ENCODE measurements at places on chromosomes 3 and 15.

- peak; percentile 80 for DNase-seq
Measured at GRCh38 chr3:125280668-125281361, 68.3 kb upstream of the SLC12A8 start.

- no peak for DNase-seq
Measured at GRCh38 chr15:78212546-78213424, 21.6 kb downstream of the ACSBG1 start.

GRCh38 chr3:134985864-134986715 is 191.0 kb downstream of the EPHB1 start:
- DNase-seq = no peak

DNA sequence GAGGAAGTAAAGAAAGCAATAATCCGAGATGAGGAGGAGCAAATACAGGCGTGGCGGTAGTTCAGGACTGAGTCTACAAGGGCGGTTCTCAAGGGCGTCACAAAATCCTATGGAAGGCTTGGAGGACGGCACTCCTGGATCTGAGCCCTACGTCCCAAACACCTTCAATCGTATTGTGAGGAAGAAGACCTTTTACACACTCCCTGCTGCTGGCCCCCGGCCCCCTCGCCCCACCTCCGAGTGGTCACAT is 747 bp downstream of the PLD1 start:
- no peak for DNase-seq

DNA sequence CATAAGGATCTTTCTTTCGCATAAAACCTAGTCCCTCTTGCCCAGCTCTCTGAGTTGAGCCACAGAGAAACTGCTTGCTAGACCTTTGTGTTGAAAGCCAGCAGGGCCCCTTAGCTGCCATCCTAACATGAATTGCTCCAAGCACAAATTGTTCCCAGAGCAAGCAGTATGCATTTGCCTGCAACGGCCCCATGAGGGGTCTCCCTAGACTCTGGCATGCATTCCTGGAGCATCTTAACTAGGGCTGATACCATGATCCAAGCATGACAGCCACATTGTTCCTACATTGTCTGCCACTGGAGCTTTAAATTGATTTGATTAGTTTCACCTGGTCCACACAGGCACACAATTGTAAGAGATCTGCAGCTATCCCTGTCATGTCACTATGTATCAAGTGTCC is 428.1 kb downstream of the TAFA4 start:
- no peak for DNase-seq

- DNase-seq = no peak
Measured at GRCh38 chr3:42118762-42119361, 27.7 kb downstream of the TRAK1 start.

- no peak for DNase-seq
Measured at GRCh38 chr3:181279239-181279565, 289.7 kb upstream of the DNAJC19 start.

- peak; percentile 25 for DNase-seq
Measured at GRCh38 chr15:74956648-74957475, at the start of gene RPP25. TSS of gene RPP25 (minus strand) at chr15:74956772. CDS start at chr15:74956583, 189 bp downstream.

- DNase-seq = no peak
Measured at GRCh38 chr15:74251131-74251811, 15.1 kb downstream of the CCDC33 start.

- no peak for DNase-seq
Measured at GRCh38 chr3:138845771-138846173, 11.0 kb upstream of the PIK3CB start.

- DNase-seq = no peak
Measured at GRCh38 chr15:41530363-41530956, 13.6 kb downstream of the RPAP1 start.

DNA sequence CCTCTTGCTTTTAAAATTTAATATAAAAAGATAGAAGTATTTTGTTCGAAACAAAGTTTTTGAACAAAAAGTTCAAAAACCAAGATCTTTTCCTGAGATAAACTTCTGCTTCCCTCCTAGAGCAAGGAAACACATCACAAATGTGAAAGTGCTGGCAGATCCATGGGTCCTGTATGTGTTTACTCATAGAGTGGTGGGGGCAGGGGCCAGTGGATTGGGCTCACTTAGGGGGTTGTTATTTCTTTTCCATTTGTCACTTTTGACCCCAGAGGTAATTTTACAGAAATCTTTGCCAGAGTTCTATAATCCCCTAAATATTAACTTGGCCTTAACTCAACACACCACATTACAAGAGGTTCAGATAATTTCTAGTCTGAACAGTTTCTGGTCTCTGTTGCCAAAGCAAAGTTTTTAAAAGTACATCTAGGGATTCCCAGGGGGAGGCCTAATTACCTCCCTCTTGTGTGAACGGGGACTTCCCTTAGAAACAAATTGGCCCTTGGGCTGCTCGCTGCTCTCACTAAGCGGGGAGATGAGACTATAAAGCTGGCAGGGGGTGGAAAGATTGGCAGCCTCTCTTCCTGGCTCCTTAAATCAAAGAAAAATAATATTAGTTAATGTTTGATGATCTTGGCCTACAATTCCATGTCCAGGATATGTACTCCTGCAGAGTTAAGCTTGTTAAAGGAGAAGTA is 66.8 kb upstream of the PTX3 start:
- DNase-seq = no peak

GRCh38 chr3:197103766-197104165 is 74.1 kb upstream of the MELTF start:
- no peak for DNase-seq

DNA sequence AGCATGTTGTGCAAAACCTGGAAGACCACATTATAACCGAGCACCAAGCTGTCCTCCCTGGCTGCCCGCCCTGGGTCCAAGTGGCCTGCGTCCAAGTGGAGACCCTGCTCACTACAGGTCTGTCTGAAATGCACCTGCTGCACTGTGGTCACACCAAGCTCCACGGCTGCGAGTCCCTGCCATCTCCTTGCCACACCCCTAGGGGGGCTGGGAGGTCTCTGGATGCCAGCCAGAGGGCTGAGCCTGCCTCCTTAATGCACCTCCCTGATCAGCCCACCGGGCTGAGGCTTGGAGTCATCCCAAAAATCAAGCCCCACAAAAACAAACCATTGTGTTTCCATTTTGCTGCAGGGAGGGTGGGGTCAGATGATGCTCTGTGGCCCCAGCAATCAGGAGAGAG is 187.1 kb downstream of the MEGF11 start:
- peak; percentile 67 for DNase-seq

DNA sequence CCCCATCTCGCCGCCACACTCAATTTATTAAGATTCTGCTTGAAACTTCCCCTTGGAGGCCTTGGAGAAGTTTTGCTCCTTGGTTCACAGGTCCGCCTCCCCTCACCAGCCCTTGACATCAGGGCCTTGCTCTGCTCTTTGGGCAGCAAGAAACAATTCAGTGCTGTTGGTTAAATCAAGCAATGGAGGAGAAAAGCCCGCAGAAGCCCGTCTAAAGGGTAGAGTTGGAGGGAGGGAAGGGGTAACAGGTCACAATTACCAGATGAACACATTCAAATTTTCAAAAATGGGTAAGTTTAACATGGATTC is 429 bp downstream of the PARP9 start:
- no peak for DNase-seq

- no peak for DNase-seq
Measured at GRCh38 chr15:44591326-44591725, 54.4 kb downstream of the EIF3J start.

DNA sequence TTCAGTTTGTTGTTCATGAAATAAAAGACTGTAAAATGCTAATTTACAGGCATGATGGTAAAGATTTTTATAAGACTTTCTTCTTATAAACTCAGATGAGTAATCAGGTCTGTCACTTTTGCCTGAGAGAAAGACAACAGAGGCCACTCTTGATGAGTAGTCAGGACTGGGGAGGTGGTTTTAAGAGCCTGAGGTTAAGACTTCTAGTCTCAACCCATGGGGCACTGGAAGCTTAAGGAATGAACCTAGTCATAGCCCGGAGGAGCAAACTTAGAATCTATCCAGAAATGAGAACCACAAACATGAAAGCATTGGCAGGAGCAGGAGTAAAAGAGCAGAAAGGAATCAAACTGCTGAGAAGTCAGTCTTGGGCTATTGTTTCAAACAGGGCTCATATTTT is 846.3 kb upstream of the ARPP21 start:
- DNase-seq = no peak

GRCh38 chr3:96267577-96267976 is 546.8 kb upstream of the EPHA6 start:
- DNase-seq = no peak

DNA sequence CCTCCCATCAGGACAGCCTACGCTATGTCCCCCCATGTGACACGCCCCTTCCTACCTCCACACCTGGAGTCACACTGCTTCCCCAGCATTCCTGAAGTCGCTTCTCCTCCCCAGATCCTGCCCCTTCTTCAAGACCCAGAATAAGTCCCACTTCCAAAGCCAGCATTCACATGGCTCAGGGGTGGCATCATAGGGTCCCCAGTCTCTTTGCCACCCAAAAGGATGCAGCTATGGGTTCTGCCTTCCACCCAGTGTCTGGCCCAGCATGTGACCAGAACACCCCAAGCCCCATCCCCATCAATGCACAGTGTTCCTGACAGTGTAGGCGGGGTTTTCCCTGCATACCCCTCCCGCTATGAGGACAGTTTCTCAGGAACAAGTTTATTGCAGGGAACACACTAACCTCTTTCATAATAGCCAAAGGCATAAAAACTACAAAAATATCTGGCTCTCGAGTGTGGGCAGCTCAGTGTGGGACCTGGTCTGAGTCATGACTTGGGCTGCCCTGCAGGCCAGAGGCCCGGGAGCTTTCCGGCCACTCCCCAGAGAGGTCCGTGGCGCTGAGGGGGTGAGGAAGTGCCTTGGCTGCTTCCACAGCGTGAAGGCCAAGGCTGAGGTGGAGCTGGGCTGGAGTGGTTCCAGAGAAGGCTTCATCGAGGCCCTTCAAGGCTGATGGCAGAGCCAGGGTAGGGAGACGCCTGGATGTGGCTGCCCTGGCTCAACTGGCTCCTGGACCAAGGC is 5.8 kb downstream of the ISLR start:
- DNase-seq = no peak

- DNase-seq = no peak
Measured at GRCh38 chr3:141471160-141471559, 15.7 kb upstream of the RASA2 start.

- DNase-seq = no peak
Measured at GRCh38 chr3:148315756-148316155, 381.9 kb upstream of the AGTR1 start.

DNA sequence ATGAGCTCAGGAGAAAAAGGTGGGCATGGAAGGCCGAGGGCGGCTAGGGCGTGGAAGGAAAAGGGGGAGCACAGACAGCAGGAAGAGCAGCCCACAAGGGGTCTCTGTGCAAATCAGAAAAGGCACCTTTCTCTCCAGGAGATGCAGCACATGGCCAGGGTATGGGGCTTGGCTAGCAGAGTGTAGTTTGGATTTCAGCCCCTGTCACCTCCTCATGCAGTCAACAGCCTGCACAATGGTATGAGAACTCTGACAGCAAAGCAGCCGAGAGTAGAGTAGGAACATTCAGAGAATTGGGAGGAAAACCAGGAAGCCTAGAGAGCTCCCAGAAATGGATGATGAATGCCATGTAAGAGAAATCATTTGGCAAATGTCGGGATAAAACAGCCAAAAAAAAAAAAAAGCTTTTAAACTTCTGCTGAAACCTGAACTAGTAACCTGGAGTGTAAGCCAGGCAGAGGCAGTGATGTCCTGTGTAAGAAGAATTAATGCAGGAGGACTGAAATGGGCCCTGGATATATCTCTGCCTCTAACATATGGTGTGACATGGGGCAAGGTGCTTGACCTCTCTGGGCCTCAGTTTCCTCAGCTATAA is 25.7 kb downstream of the FSTL1 start:
- DNase-seq = no peak

DNA sequence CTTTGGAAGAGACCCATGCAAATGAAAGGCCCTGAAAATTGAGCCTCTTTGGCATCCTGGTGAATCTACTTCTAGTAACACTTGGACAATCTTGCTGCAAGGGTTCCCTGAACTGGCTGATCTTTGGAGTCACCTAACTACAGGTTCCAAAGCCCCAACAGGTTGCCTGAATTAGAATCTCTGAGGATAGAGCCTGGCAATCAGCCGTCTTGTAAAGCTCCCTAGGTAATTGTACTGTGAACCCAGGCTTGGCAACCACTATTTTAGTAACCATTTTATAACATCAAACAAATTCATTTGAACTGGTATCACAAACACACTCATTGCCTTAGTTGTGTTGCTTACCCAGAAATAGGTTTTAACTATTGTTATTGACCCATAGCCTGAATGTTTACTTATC is 20.1 kb downstream of the PAQR9 start:
- no peak for DNase-seq

GRCh38 chr3:10982782-10983181 is 9.8 kb upstream of the SLC6A1 start:
- no peak for DNase-seq

- no peak for DNase-seq
Measured at GRCh38 chr3:115042351-115042750, 104.7 kb downstream of the ZBTB20 start.

- DNase-seq = no peak
Measured at GRCh38 chr15:90436952-90437351, 48.9 kb downstream of the IQGAP1 start.

- DNase-seq = no peak
Measured at GRCh38 chr3:59341459-59341858, 291.6 kb upstream of the CFAP20DC start.

DNA sequence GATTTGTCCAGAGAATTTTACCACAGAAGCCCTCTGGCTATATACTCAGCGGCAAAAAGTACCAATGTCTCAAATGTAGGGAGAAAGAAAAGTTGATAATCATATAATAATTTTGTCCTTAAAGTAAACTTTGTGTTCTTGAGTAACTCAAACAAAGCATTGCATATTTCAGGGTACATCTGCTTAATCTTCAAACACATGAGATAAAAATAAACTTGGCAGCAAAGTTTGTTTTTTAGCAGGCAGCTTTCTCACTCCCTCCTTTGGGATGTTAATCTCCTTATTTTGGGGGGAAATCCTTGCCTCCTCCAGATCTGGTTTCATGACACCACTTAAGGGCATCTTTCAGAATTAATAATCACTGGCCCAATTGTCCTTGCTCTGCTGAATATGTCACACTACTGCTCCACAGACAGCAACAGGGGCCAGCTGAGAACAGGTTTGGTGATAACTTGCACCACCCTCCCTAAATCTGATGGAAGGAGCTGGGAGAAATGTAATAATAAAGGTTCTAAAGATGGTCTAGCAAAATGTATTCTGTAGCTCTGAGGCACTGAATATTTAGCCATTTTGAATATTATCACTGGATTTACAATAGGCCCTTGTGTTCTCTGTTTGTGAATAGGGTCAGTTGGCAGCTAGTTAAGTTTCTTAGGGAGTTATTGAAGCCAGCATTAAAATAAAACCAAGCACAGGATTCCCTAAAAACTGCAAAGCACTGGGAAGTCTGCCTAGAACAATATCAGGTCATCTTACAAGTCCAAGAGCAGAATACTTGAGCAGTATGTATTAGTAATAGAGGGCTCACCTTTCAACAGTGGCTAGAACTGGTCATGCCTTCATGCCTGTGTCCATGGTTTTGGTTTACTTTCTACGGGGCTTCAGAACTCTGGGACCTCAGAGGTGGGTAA is 79.2 kb downstream of the EFL1 start:
- DNase-seq = no peak

GRCh38 chr15:63899193-63899592 is 65.4 kb upstream of the HERC1 start:
- no peak for DNase-seq
